CD8-positive, alpha-beta memory T cell (primary cell): ENCODE measurements at places on chromosomes 3 and 15.

DNA sequence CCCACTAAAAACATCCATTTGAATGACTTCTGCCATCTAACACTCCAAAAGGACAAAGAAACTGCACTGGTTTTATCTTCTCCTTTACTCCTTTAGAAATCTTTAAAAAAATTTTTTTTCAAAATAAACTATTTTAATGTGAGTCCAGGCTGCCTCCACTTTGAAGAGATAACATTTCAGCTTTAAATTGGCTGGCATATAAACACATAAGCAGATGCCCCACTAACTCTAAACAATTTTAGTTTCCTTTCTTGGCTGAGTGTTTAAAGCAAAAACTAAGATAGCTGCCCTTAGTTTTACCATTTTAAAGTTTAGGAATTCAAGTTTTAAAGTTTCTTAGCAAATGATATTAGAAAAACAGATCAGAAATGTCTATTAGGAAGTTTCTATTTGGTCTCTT, 39.9 kb downstream of the PDZRN3 start:
- DNase-seq: no peak

- DNase-seq: no peak
Measured at GRCh38 chr15:98503970-98504369, 144.4 kb upstream of the IGF1R start.

- DNase-seq: no peak
Measured at GRCh38 chr15:44468709-44469385, 41.4 kb downstream of the CTDSPL2 start.

- DNase-seq: no peak
Measured at GRCh38 chr3:128285042-128285966, 132.0 kb downstream of the EEFSEC start.

- DNase-seq: no peak
Measured at GRCh38 chr3:10933470-10933804, 59.1 kb upstream of the SLC6A1 start.

GRCh38 chr3:139558351-139559266, 19.1 kb upstream of the RBP1 start:
- no peak for DNase-seq

DNA sequence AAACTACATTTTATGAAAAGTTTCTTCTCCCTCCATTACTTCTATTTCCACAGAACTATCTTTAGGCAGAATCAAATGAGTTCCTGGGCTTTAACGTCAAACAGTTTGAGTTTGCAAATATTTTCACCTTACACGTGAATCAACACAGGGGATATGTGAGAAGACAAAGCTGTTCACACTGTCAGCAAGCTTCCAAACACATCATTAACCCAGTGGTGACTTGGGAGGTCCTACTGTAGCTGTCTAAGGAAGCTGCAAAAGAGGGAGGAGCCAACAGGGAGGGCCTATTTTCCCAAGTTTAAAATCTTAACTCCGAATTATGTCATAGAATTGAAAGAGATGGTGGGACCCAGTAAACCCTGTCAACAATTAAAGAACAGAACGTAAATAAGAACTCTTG, 337.8 kb upstream of the DNAJC19 start:
- DNase-seq: no peak
